ENCODE measurements at places on chromosomes 13 and 19.

- no peak for DNase-seq
Observed at GRCh38 chr19:532561-533363, 1.2 kb downstream of the CDC34 start.

DNA sequence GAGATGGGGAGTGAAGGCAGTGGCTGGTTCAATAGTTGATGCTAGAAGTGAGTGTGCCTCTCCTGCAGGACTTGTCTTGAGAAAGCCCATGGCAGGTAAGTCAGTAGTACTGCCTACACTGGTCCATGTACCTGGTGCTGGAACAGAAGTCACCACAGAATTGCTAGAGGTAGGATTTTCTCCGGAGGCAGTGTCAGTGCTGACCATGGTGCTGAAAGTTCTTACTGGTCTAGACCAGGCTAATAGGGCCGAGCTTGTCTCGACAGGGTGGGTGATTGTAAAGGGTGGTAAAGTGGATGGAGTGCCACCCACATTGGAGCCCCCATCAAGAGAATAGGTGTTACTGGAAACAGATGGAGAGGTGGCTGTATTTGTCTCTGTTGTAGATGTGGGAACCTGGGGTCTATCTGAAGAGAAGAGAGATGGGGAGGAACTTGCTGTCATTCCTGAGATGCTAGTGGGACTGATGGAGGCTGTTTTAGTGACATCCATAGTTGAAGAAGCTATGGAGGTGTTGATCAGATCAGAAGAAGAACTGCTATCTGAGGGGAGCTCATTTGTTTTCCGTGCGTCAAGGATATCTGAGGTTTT lies 36.6 kb downstream of the MUC16 start:
- DNase-seq, result no peak

DNA sequence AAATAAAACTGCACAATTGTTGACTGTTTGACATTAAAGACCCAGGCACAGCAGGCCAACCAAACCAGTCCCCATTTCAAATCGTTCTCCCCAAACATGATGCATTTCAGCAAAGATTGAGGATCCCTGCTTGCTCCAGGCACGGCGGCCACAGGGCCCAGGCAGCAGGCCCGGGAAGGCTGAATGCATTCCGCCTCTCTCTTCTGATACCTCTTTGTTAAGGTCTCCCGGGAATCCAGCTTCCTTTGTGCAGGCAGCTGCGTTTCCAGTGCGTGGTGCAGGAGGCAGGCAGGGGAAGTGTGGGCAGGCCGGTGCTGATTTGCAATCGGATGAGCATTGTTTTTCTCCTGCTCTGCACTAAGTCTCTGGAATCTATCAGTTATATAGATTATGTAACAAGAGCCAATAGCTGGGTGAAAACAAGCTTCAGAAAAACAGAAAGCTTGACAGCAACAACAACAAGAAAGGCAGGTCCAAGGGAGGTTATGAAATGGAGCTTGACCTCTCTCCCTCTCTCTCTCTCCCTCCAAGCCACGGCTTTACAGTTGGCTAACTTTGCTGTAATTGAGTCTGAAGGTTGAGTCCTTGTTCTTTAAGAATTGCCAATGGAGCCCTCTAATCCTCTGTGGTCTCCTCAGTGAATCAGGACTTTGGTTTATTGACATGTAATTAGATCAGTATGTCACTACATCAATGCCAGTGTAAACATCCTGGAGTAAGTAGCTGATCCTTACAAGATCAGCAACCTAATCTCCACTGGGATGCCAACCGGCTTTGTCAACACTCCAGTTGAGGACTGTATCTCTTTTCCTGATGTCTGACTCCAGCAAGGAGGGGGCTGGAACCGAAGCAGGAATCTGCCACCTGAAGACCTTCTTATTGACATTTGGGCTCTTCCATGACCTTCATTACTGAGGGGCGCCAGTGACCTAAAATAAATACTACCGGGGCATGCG lies 338.0 kb downstream of the TEX29 start:
- no peak for DNase-seq

DNA sequence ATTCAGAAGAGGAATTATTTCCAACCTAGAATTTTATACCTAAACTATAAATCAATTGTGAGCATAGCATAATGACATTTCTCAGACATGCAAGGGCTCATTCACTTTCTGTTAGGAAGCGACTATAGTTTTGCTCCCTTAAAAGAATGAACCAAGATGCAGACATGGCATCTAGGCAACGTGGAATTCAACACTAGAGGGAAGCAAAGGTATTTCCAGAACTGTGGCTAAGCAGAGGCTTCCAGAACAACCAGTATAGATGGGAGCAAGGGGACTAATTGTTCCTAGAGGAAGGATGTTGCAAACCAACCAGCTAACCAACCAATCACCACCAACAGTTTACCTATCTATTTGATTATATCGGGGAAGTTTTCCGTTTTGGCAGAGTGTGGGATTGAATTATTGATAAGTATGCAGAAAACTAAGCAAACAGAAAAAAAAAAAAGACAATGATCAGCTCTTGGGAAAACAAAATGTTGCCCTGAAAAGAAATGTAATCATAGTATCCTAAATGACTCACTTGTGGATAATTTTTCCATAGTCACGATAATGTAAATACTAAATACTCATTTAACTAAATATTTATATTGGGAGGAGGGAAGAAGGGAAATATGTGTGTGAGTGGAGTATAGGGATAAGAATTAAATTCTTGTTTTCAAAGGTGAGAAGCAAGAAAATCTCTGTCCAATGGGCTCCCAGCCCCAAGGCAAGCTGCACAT lies 21.1 kb downstream of the ARL11 start:
- DNase-seq, result no peak

DNA sequence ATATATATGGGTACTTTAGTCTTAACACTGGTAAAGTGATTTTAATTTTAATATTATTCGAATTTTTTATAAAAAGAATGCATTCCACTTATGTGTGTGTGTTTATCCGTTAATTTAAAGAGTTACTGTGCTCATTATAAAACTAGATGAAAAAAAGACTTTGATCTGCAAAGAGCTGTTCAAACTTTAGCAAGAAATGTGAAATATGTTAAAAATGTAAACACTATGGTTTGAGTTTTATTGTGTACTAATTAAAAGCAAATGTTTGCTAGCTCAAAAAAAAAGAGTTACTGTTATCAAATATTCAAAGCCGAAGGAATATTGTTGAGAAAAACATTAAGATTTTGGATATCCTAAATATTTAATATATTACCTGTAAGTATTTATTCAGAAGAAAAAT lies 34.5 kb downstream of the UFM1 start:
- no peak for DNase-seq

- no peak for DNase-seq
Observed at GRCh38 chr19:19514215-19514657, 1.1 kb downstream of the TSSK6 start.

DNA sequence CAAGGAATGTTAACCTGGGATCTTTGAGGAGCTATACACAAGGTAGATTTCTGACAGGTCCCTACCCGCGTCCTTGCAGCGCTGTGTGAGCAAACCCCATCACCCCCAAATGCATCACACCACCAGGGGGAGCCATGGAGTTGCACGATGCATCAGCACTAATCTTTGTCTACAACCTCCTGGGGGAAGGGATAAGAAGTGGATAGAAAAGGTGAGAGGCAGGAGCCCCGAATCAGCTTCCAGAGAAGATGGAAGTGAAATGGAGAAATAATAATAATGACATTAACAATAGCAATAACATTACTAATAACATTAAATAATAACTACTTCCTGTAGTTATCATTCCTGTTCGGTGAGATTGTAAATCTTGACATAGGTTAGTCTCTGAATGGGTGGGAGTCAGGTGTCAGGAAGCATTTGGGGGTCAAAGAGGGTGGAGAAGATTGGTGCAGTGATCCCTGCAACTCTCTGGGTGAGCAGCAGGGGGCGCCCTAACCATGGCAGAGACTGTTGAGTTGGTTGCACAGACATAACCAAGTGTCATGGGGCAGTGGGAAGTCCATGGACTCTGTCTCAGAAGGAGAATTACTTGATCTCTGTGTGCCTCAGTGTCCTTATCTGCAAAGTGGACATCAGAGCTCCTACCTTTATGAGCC lies 16.5 kb downstream of the SIGLEC7 start:
- peak; percentile 56 for DNase-seq

GRCh38 chr13:99648066-99648665 lies 146.9 kb downstream of the TM9SF2 start:
- DNase-seq, result no peak

GRCh38 chr13:33072282-33072681 lies 56.1 kb downstream of the KL start:
- DNase-seq, result no peak

GRCh38 chr19:49851456-49852259 lies 699 bp downstream of the PTOV1 start:
- DNase-seq, result no peak

DNA sequence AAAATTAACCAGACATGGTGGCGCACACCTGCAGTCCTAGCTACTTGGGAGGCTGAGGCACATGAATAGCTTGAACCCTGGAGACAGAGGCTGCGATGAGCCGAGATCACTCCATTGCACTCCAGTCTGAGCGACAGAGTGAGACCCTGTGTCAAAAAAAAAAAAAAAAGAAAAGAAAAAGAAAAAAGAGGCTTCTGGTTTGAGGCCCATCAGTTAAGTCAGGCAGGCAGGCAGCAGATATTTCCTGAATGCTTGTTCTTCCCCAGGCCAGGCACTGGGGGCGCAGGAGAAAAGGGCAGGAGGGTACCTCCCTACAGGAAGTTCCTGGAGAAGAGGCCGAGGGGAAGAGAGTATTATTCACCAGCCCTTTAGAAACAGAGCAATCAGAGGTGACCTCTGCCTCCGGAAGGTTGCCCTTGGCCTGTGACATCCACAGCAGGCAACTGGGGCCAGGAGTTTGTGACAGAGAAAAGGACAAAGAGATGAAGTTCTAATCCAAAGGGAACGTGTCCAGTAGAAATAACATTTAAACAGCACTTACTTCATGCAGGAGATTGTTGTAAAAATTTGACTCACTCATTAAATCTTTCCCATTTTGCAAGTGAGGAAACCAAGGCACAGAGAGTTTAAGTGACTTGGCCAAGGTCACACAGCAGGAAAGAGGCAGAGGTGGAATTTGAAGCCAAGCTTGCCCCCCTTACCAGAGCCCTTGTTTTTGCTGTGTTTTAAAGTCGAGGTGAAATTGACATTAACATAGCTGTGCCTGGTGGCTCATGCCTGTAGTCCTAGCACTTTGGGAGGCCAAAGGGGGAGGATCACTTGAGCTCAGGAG lies 4.3 kb upstream of the RLN3 start:
- DNase-seq, result no peak

Measured in activated CD4-positive, CD25-positive, alpha-beta regulatory T cell treated with anti-CD3 and anti-CD28 coated beads, Interleukin-2, amount 50 U/mL, for 16 hours (primary cell).